ENCODE measurements at places on chromosomes 6 and 20.
A peak's percentile ranks its signal among the peaks of the same experiment; 100 is the strongest.

DNA sequence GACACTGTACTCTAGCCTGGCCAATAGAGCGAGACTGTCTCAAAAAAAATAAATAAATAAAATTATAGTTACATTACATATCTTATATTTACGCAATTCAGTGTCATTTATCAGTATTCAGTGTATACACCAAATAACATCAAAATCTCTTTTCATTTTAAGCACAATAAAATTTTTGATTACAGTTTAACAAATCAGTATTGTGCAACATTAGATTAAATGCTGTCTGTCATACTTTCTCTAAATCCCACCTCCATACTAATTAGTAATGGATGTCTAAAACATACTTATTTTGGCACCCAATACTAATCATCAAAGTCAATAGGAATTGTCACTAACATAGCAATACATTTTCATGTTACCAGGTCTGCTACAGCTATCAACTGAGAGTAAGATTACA, 27.4 kb downstream of the IBTK start:
- no peak for DNase-seq

DNA sequence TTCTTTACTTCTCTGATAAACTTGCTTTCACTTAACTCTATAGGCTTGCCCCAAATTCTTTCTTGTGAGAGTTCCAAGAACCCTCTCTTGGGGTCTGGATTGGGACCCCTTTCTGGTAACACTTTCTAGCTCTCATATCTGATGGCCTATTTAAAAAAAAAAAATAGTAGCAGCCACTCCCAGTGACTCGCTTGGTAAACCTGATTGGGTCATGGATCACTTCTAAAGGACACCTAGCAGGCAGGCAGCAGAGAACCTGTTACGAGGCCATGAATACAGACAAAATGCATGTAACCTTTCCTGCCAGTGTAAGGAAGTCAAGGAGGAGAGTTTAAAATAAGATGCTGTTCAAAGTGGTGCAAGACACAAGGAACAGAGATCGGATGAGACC, 9.1 kb upstream of the SERPINB6 start:
- no peak for DNase-seq

DNA sequence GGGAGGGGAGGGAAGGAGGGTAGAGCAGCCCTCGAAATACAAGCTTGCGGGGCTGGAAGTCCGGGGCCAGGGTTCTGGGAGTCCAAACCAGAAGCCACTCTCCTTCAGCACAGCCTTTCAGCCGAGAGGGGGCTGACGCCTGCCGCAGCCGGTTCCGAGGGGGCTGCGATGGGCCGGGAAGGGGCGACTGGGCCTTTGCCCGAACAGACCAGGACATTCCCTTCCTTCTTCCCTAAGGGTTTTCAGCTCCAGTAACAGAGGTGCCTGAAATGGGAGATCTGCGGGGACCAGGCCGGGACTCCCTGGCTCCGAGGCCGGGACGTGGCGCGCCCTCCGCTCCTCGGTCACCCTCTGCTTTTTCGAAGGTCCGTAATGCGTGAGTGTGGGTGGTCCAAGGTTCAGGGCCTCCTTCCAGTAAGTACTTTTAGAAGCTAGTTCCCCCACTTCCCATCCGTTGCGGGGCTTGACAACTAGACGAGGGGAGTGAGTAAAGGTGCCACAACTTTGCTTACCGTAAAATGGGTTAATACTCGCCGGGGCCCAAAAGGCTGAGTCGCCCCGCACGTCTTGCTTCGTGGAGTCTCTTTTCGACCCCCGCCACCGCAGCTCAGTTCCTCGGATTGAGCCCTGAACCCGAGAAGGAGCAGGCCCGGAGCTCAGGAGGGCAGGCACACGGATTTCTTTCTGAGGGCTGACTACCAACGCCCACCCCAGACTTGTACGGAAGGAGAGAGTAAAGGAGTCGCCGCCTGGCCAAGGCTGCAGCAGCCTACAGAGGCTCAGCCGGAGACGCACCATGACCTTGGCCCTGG, 2.9 kb upstream of the OLIG3 start:
- DNase-seq = no peak

- DNase-seq = peak; percentile 48
Observed at GRCh38 chr6:36326356-36326995, 10.2 kb downstream of the BNIP5 start.

DNA sequence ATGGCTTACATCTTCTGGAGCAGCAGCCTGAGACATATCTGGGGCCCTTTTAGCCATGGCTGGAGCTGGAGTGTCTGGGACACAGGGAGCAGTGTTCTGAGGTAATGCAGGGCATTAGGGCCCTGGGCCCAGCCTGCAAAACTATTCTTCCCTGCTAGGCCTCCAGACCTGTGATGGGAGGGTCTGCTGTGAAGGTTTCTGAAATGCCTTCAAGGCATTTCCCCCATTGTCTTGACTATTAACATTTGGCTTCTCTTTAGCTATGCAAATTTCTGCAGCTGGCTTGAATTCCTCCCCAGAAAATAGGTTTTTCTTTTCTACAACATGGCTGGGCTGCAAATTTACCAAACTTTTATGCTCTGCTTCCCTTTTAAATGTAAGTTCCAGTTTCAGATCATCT, 61.5 kb downstream of the EDN1 start:
- no peak for DNase-seq

DNA sequence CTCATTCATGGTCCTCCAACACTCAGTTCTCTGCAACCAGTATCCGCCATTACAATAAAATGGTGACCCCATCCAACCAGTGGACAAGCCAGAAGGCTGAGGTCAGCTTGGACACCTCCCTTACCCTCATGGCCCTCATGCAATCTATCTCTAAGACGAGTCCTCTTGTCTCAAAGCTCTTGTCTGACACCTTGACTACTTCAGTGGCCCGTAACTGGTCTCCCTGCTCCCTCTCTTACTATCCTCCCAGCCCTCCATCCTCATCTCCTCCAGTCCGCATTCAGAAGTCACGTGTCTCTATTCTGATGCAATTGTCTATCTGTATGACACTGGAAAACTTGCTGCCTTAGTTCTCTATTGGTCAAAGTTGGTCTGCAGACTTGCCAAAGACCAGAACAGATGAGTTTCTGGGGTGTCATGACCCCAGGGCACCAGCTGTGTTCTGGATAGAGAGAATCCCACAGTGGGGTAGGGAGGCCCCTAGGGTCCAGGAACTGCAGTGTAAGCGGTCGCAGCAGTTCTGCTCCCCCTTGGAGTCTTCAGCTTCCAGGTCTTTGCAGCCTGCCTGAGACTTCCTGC, 59.6 kb upstream of the RNF24 start:
- peak; percentile 39 for DNase-seq

GRCh38 chr6:43791745-43792422, 21.9 kb downstream of the VEGFA start:
- DNase-seq = peak; percentile 37

DNA sequence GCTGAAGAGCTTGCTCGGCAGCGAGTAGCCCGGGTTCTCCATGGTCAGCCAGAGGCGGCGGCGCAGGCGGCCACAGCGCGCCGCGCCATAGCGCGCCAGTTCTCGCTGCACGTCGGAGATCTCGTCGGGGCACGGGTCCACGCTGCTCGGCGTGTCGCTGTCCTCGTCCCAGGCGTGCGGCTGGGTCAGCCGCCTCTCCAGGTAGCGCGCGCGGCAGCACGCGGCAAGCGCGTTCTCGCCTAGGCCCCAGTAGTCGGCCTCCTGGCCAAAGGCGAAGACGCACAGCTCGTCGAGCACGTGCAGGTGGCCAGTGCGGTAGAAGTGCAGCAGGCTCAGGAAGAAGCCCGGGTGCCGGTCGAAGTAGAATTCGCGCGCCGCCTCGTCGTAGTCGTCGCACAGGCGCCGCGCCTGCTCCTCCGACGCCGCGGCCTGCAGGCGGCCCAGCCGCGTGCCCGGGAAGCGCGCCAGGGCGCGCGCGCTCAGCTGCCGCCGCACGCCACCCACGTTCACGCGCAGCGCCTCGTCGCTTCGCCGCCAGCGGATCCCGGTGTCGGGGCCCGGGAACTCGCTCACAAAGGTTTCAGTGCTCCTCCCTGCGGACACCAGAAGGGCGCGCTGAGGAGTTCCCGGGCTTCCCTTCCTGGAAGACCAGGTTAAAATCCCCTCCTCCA, 2.7 kb downstream of the KCNS1 start:
- no peak for DNase-seq

DNA sequence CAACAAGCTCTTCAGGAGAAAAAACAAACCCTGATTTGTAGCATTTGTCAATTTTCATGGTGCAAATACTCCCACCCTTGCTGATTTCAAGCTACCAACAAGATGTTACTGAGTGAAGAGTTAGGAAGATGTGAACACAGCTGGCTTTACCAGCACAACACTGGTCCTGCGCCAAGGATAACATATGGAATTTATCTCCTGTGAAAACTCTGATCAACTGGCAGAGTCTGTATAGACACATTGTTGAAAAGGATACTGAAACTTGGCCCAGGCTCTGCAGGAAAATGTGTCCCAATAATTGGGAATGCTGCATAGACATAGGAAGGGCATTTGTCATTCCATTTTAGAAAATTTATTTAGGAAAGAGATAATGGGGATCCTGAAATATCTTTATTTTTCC, 29.0 kb downstream of the OTOR start:
- DNase-seq = no peak

- no peak for DNase-seq
Observed at GRCh38 chr6:136232701-136233100, 17.4 kb downstream of the MTFR2 start.

GRCh38 chr6:130906736-130907381, 79.7 kb downstream of the SMLR1 start:
- DNase-seq = no peak

DNA sequence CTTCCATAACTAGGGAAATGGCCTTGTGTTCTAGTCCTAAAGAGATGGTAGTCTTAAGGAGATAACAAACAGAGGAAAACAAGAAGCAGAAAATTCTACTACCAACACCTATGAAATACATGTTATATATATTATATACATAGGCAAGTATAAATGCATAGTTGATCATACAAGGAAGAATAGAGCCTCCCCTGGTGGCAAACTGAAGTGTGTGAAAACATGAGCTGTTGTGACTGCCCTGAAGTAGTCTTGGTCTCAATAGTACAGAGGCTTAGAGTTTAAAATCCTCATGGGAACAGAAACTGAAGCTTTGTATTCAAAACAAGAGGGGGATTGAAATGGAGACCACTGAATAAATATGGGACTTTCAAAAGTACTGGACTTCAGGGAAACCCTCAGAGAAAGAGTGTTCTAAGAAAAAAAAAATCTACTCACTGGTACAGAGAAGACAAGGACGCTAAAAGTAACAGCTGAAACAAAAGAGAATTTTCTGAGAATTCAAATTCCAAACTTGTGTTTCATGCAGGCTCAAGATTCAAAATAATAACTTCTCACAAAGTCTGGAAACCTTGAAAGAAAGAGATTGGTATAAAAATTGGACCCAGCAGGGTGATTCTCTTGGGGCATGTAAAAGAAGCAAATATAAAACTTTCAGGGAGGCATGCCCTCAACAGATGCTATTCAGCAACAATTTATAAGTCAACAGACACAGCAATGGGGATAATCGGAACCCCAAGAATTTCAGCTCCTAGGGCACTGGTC, 59.7 kb upstream of the SAMD3 start:
- peak; percentile 21 for DNase-seq

DNA sequence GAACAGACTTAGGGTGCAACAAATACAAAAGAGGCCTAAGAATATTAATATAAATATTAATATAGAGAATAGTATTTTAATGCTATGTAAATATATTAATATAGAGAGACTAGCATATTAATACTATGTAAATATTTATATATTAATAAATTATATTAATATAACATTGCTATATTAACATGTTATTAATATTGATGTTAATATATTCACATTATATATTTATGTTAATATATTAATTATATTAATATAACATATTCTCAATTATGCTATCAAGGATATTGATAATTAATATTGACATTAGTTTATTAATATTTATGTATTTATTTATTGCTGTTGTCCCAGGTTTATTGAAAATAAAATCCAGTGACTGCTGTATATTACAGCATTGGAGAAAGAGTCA, 1.1 kb upstream of the MAS1L start:
- no peak for DNase-seq

GRCh38 chr20:62376112-62377063, 9.3 kb upstream of the LAMA5 start:
- no peak for DNase-seq

DNA sequence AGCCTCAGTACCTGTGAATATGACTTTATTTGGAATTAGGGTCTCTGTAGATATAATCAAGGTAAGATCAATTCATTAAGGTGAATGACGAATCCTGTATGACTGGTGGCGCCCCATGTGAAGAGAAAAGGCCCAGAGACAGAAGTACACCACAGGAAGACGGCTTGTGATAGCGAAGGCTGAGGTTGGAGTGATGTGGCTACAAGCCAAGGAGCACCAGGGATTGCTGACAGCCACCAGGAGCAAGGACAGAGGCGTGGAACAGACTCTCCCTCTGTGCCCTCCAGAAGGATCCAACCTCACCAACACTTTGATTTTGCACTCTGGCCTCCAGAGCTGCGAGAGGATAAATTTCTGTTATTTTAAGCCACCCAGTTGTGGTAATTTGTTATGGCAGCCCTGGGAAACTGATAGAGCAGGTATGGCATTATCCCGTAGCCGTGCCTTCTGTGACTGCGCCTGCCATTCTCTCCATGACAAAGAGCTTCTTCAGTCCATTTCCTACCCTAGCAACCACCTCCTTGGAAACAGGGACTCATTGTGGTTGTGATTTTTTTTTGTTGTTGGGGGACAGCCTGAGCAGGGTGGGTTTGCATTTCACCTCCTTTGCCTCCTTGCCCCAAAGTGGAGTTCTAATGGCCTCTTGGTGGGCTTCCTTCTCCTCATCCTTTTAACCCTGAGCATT, 29.6 kb downstream of the PTK7 start:
- no peak for DNase-seq

- peak; percentile 95 for DNase-seq
Observed at GRCh38 chr6:5030596-5031136, 26.8 kb upstream of the RPP40 start.

DNA sequence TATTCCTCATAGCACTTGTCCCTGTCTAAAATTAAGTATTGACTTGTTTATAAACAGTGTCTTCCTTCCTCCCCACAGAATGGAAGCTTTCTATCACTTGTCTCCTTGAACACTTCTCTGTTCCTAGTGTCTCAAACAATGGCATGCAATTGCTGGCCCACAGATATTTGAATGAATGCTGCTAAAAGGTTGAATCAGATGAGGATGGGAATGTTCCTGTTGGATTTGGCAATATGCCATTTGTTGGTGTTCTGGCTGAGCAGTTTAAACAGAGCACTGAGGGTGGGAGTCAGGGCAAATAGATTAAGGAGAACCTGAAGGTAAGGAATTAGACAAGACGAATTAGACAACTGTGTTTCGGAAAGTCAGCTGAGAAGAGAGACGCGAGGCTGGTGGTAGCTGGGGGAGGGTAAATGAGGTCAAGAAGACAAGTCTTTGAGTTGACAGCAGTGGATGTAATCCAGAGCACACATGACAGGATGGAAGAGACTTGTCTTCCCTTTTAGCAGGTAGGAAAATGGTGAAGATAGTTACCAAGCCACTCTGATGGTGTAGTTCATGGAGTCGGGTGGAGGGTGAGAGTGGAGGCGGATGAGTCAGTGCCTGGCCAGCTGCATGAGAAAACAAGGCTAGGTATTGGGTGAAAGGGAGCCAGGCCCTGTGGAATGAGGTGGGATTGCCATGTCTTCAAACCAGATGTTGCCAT, 58.3 kb upstream of the GNRH2 start:
- peak; percentile 11 for DNase-seq

GRCh38 chr20:22925613-22925983, 109.5 kb upstream of the SSTR4 start:
- no peak for DNase-seq

Measured in NB4 (cell line).